ENCODE measurements at places on chromosomes 6 and 20. TPM values are rescaled to one million over a fixed set of nuclear protein-coding genes. Genes with fewer than 3 reads are reported as not detected.

- no peak for DNase-seq
Observed at GRCh38 chr6:72873433-72873832, 251.6 kb downstream of the KCNQ5 start.

DNA sequence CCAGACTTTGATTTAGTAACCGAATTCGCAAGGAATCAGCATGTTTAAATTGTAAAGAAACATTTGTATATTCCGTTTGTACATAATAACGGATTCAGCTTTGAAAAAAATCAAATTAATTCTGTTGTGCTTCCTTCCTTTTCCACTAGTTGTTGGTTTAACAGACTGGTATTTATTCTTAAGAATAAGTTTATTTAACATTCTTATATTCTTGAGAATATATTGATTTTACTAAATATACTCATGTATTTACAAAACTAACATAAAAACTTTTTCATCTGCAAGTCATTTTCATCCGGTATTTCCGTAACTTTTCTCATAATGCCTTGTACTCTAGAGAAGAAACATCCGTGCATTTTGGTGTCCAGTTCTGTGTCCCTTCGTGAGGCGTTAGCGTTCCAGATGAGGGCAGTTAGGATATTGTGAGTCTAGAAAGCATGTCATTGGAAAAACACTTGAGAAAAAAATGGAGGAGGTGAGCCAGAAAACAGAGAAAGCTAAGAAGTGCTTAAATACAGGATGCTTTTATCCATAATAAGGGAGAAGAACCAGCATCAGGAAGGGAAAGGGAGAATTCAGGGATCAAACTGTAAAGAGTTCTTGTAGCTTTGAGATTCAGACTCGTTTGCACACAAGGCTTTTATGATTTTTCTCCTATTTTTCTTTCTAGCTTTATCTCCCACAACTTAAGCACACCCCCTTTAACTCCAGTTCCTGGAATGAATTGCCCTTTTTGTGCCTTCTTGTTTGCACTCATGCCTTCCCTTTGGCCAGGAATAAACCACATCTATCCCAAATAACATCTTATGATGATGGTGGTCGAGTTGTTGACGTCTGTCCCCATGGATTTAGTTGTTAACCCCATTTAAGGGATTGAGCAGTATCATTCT lies 1.8 kb downstream of the WRNIP1 start:
- no peak for DNase-seq

DNA sequence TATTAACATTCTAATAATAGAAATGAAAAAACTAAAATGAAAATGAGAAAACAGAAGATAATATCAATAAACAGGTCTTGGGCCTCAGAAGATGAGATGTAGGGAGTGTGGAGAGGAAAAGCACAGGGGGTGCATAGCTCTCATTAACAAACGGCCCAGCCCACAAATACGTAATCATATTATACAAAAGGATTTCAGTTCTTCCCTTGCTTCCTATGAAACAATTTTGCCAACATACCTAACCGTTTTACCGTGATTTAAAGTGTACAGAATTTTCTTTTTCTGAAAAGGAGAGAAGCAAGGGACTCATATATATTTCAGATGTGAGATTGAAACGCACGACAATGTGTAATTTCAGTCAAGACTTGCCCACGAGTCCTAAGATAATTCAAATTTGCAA lies 136.0 kb downstream of the HFE start:
- no peak for DNase-seq

- no peak for DNase-seq
Observed at GRCh38 chr6:95280686-95281273, 296.6 kb upstream of the MANEA start.

GRCh38 chr20:50455656-50456451 lies 54.3 kb upstream of the PTPN1 start:
- no peak for DNase-seq

GRCh38 chr6:42428326-42429041 lies 23.2 kb downstream of the TRERF1 start:
- DNase-seq = no peak

- no peak for DNase-seq
Observed at GRCh38 chr6:678520-678919, 14.4 kb downstream of the EXOC2 start.

DNA sequence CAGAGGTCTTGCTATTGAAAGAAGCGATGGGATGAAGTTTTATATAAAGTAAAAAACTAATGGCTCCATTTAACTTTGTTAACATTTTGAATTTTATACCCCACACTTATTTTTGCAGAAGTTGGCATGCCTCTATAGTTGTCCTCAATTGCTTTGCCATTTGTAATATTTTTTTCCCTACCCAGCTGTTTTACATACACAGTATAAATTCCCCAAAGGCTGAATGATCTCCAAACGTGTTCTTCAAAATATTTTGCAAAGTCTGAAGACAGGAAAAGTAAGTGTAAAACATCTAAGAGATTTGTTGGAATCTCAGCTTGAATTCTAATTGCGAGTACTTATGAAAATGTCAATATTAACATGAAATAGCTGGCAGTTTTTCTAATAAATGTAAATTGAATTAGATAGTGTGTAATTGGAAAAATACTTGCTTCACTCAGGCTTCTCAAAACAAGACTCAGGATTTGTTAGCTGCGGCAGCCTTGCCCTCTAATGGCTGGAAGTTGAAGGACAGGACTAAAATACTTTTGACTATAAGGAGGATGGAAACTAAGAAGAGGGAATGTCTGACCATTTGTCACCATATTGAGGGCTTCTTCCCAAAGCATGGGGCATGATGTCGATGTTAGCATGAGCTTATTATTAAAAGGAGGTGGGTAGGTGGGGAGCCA lies 226.8 kb downstream of the UST start:
- DNase-seq = no peak

DNA sequence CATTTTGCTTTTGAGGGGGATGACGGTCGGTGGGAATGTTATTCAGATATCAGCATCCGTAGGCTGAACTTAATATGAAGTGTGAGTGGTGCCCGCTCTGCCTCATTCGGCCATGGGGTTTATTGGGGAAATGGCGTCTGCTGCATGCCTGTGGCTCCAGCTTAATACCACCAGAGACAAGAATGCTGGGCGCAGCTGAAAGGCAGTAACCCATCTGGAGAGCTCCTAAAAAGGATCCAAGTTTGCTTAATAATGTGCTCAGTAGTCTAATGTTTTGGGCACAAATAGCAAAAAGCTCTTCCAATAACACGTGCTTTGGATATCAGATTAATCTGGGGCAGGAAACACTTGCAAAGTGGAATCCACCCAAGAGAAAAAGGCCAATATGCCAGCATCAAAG lies 273.0 kb upstream of the TAB2 start:
- no peak for DNase-seq

- DNase-seq = no peak
Observed at GRCh38 chr6:46221222-46221793, 50.5 kb upstream of the ENPP5 start.

DNA sequence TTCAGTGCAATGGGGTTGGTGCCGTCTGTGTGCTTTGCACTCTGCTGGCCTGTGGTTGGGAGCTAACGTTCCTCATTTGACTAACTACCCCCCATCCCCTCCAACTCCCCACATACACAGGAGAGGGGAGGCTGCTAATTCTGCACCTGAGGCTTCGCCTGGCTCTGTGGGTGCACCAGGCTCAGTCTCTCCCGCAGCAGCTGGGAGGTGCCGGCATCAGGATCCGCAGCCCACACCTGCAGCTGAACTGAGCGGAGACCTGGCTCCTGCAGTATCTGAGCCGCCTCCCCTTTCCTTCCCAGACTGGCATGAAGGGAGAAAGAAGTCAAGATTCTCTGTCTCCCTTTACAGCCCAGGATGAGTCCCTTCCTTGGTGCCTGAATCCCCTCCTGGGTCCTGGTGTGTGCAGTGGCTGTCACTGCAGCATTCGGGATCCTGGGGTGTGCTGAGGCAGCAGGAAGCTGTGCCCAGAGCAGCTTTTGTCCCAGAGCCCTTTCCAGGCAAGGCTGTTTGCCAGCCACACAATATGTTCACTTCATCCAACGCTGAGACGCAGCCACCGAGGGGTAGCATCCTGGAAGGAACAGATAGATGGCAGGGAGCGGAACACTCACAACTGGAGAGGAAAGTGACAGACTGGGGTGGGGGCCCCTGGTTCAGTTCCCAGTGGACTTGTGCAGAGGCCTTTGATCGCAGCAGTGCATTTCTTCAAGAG lies 70.2 kb downstream of the CDH4 start:
- DNase-seq = no peak

- DNase-seq = no peak
Observed at GRCh38 chr20:8133310-8133768, 1.3 kb downstream of the PLCB1 start.

GRCh38 chr6:48031711-48032110 lies 79.3 kb downstream of the PTCHD4 start:
- no peak for DNase-seq

DNA sequence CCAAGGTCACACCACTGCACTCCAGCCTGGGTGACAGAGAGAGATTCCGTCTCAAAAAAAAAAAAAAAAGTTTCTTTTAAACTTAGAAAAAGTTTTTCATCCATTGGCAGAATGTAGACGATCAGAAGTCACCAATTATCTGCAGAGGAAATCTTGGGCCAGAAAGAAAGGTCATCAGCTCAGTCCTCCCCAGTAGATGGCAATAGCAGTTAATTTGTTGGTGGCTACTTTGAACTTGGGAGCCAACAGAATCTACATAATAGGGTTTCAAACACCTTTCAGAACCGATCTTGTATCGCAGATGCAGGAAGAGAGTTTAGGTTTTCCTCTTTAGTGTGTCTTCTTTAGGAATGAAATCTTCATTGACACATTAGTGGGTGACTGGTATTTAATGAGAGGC lies 41.7 kb downstream of the LBP start:
- DNase-seq = no peak

DNA sequence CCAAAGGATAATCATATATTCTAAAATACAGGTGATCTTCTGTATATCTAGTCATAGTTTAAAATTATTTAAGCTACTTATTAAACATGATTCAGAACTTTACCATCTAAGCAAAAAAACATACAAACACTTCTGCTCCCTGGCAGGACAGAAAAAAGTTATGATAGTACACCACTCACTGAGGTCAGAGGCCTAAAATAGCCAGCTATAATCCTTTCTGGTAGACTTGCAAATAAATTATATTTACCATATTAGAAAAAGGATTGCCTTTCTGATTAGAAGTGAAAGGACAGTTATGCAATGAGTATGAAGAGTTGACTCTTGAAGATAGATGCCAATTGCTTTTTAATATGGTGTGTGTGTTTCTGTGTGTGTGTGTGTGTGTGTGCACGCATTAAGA lies 207.4 kb downstream of the BMP2 start:
- DNase-seq = no peak

DNA sequence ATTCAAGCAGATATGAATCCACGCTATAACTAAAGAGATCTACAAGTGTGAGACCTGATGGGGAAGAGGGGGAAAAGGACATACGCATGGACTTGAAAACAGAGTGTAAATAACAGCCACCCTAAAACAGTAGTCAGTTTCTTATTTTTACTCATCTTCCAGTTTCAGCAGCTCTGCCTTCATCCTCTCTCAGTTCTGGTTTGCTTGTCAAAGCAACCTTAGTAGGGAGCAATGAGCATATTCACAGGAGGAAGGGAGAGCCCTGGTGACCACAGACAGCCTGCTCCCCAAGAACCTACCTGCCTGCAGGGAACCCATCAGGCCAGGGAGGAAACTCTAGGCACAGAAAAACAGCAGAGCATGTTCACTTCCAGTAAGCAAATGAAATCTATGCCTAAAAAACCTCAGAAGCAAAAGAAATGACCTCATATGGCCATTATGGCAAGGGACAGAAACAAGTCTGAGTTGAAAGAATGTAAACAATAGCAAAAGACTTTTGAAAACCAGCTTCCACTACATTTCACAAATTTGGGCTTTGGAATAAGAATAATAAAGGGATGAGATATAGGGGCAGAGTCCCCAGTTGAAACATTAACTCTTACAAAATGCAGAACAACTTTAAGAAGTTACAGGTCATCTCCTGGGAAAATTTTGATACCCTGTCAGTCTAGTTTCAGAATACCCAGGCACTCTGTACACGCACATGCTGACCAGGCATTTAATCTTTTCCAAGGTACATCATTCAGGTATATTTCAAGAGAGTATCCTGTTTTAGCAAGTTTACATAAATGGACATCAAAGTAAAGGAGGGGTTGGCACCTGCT lies 120.8 kb upstream of the BCLAF1 start:
- no peak for DNase-seq

DNA sequence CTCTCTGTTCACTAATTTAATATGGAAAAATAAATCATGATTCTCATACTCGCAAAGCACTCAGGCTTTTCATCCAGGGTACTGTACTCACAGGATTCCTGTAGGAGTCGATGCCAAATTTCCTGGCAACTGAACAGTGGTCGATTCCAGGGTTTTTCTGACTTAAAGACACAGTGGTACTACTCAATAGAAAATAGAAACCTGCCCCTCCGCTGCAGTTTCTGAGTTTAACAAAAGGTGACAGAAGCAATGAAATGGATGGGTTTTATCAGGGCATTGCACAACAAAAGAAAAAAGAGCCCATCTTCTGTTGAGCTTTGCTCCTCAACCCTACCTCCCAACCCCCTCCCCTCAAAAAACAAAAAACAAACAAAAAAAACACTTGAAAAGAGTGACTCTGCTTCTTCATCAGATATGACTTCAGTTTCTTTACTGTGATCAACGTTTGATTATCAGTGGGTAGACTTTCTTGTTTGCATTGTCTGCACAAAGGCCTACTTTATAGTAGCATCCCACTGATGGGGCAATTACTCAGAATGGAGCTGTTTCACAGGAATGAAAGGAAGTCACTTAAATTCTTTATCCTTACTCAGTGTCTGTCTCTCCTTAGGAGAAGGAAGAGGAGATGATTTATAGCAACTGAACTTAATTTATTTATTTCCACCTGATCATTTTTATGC lies 96.2 kb upstream of the FOXO3 start:
- DNase-seq = no peak

FAM209B gene
- total RNA-seq = 1.5 TPM

BPIFB1 gene
- total RNA-seq = not detected

RIN2 gene
- 86.1 TPM for total RNA-seq

SLC22A1 gene
- not detected for total RNA-seq

IMPG1 gene
- not detected for total RNA-seq

DEFB123 gene
- not detected for total RNA-seq

PPIL4 gene
- 21.8 TPM for total RNA-seq

PNLDC1 gene
- total RNA-seq = 0.57 TPM

PRIM2 gene
- 9.7 TPM for total RNA-seq

MAFB gene
- total RNA-seq = 40.4 TPM

RAMACL gene
- 2.1 TPM for total RNA-seq

HTR1E gene
- total RNA-seq = not detected

ADTRP gene
- 13.6 TPM for total RNA-seq

IL17F gene
- not detected for total RNA-seq

All from lower leg skin (tissue), 4 donors.